ENCODE measurements at places on chromosomes 5 and 9.

DNA sequence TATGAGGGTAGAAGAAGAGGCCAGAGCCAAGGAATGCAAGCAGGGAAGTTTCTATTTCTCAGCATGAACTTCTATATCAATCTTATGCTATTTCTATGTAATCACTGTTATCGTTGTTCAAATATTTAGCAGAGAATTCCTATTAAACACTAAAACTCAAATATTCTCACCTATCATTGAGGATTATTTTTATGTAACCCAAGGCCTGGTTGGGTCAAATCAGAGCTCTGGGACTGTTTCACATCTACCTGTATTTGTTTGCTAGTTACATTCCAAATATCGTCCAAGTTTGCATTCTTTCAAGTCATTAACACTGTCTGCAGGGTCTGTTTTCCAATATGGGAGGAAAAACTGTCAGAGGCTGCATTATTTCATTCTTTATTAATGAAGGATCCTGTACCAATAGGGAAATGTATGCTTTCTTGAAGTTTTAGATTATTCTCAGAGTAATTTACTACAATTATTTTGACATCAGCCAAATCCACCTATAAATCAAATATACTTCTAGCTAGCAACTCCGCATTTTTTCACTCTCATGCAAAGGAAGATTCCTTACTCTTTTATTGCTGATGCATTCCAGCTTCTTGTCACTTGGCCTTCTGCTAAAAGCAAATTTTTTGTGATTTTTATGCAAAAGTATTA, 52.2 kb downstream of the LURAP1L start:
- no peak for DNase-seq

- no peak for DNase-seq
Measured at GRCh38 chr5:77770293-77771005, 5.7 kb downstream of the TBCA start.

DNA sequence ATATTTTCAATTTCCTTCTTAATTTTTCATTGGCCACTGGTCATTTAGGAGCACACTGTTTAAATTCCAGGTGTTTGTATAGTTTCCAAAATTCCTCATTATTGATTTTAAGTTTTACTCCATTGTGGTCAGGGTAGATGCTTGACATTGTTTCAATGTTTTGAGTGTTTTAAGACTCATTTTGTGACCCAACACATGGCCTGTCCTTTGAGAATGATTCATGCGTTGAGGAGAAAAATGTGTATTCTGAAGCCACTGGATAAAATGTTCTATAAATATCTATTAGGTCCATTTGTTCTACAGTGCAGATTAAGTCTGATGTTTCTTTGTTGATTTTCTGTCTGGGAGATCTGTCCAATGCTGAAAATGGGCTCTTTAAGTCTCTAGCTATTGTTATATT, 24.4 kb upstream of the FNIP1 start:
- no peak for DNase-seq

DNA sequence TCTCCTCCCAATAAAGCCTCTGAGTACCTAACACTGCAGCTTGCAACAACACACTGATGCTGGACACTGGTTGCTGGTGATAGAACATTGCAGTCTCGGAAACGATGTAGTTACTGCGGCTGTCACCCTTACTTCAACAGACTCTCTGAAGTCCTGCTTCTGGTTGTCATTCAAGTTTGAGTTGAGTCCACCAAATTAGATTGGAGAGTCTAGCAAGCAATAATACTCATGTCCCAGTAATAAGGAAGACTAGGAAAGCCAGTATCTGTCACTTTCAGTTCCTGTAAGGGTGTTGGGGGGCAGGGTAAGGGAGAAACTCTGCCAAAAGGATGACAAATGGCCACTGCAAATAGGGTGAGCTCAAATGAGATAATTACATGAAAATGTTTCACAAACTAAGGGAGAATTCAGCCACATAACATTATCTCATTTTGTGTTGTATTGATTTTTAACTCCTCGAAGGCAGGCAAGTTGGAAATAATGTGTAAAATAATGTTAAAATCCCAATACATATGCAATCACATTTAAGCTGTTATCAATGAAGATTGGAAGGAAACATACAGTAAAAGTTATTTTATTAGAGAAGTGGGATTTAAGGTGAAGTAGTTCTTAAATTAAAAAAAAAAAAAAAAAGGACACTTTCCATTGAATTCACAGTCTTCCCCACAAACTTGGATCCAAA, 849 bp upstream of the IFT74 start:
- no peak for DNase-seq

DNA sequence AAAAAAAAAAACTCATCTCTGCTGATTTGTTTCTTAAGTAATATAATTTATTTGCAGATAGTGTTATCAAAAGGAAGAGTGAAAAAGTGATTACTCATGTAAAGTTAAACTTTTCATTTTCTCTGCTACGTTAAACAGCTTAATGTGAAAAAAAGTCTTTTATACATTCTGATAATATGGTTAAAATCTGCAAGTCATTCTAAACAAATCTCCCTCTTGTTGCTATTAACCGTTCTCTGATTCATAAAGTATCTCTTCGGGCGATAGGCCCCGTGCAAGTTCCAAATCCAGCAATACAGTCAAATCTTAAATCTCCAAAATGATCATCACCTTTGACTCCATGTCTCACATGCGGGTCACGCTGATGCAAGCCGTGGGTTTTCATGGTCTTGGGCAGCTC, 732.0 kb downstream of the TAF11L14 start:
- DNase-seq, result no peak

DNA sequence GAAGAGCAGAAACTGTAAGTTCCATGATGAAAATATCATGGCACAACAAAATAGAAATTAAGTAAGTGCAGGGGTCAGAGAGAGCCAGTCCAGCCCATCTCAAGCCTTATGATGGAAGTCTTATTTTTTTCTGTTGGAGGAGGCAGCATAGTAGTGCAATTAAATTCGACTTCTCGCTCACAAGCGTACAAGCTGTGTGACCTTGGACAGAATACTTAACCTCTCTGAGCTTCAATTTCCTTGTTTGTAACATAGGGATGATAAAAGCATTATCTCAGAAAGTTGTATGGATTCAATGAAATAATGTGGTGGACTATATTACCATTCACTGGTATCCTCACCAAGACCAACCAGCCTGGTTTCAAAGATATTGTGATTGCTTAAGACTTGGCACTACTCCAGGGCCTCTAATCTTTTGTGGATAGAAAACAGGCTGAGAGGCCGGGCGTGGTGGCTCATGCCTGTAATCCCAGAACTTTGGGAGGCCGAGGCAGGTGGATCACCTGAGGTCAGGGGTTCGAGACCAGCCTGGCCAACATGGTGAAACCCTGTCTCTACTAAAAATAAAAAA, 26.8 kb upstream of the MVB12B start:
- no peak for DNase-seq

GRCh38 chr5:134436523-134437339, 25.1 kb upstream of the CDKN2AIPNL start:
- DNase-seq, result no peak

All from activated CD8-positive, alpha-beta memory T cell treated with anti-CD3 and anti-CD28 coated beads for 48 hours (primary cell).